ENCODE measurements at places on chromosomes 3 and 15. TPM values are rescaled to one million over a fixed set of nuclear protein-coding genes. Genes with fewer than 3 reads are reported as not detected.

Gene TNFAIP8L3
- total RNA-seq = 5.5 TPM

Gene SCN5A
- total RNA-seq = 2.8 TPM

Gene TM4SF18
- 4.8 TPM for total RNA-seq

Gene ATP13A5
- 0.92 TPM for total RNA-seq

Gene CACNA2D3
- total RNA-seq = 69.7 TPM
